KBM-7 (cell line): ENCODE measurements at places on chromosomes 2 and 18.

DNA sequence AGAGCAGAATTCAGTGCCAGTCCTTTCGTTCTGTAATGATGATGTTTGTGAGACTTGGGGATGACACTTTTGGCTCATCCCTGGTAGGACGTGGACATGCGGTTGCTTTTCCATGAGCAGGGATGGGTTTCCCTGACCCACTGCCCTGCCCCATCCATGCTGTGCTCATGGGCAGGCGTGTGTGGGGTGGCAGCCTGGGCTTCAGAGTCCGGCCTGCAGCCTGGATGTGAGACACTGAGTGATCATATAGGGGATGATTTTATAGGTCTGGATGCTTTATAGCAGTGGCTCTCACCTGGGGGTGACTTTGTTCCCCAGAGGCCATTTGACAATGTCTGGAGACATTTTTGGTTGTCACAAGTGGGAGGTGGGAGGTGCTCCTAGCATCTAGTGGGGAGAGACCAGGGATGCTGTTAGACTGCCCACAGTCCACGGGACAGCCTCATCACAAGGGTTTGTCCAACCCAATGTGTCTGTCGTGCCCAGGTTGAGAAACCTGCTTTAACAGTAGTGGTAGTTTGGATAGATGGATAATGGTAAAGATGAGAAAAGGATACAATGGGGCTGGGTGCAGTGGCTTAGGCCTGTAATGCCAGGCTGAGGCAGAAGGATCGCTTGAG is 38.9 kb downstream of the LDLRAD4 start:
- no peak for DNase-seq

GRCh38 chr2:120954939-120955338 is 219.3 kb downstream of the GLI2 start:
- no peak for DNase-seq

- peak; percentile 67 for DNase-seq
Measured at GRCh38 chr18:24846138-24846537, 385.7 kb downstream of the HRH4 start.

GRCh38 chr2:31382452-31383120 is 32.0 kb downstream of the XDH start:
- DNase-seq = no peak

- peak; percentile 42 for DNase-seq
Measured at GRCh38 chr2:203240491-203240890, 1.7 kb downstream of the CYP20A1 start.

GRCh38 chr2:143819190-143819735 is 690.0 kb downstream of the ARHGAP15 start:
- peak; percentile 49 for DNase-seq

DNA sequence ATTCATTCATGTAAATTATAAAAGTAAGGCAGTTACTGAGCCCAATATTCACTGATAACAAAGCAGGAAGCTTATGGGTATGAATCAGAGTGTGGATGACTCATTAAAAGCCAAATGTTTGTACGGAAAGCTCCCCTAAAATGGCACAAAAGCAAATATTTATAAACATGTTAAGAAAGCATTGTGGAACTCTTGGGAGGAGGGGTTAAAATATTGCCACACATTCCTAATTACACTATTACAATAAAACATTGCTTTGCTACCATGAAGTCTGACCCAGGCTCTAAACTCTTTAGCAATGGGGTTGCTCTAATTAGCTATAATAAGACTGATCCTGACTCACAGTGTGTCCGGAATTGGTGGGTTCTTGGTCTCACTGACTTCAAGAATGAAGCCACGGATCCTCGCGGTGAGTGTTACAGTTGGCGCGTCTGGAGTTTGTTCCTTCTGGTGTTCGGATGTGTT is 110.9 kb downstream of the NAB1 start:
- DNase-seq = no peak

DNA sequence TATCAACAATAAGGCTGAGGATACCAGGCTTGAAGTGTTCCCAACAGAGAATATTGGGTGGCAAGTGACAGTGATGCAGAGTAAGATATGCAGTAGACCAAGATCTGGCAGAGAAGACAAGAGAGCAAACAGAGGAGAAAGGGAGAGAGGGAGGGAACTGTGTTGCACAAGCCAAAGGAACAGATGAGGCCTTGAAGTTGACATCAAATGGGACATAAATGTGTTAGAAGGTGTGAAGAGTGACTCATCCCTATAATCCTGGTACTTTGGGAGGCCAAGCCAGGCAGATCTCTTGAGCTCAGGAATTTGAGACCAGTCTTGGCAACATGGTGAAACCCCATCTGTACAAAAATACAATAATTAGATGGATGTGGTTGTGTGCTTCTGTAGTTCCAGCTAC is 342.9 kb downstream of the PARD3B start:
- no peak for DNase-seq

GRCh38 chr2:63851691-63852311 is 10.1 kb downstream of the UGP2 start:
- DNase-seq = no peak

- DNase-seq = no peak
Measured at GRCh38 chr18:32238635-32239268, 48.9 kb downstream of the MEP1B start.

- no peak for DNase-seq
Measured at GRCh38 chr2:17594533-17595401, 54.3 kb downstream of the VSNL1 start.

DNA sequence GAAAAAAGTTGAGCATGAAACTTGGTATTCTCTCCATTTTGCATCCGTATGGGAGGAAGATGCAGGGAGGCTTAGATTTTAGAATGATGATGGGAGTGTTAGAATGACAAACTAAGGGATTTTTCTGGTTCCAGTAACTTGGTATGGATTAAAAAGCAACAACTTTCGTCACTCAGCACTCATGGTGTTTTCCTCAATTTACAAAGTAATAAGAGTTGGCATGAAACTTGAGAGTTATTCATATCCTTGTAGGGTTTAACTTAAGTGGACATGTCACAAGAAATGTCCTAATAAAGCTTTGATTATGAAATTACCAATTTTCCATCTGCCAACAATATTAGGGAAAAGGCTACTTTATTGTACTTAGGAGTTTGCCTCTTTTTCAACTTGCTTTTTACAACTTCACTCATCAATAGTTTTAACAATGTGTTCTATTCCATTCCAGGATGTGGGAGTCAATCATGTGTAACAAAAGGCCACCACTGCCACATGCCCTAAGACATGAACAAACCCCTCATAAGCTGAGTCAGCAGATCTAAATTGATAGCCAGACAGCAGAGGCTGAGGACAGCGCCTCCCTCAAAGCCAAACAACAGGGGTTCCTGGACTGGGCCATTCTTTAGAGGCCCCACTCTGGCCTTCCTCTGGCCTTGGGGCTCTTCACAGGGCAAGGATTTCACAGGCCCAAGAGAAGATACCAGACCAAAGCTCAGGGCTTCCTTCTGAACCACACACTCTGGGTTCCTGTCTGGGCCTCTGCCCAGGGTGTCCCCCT is 265.8 kb downstream of the TNS1 start:
- peak; percentile 6 for DNase-seq
